Hematopoietic multipotent progenitor cell treated with erythropoietin and hydrocortisone succinate and interleukin-3 and kit ligand, for 17 days (in vitro differentiated cells): ENCODE measurements at places on chromosomes 1 and 21.

- no peak for DNase-seq
Measured at GRCh38 chr1:242784084-242784483, 259.6 kb upstream of the PLD5 start.

GRCh38 chr1:18949686-18950400, 6.6 kb downstream of the IFFO2 start:
- DNase-seq: no peak

DNA sequence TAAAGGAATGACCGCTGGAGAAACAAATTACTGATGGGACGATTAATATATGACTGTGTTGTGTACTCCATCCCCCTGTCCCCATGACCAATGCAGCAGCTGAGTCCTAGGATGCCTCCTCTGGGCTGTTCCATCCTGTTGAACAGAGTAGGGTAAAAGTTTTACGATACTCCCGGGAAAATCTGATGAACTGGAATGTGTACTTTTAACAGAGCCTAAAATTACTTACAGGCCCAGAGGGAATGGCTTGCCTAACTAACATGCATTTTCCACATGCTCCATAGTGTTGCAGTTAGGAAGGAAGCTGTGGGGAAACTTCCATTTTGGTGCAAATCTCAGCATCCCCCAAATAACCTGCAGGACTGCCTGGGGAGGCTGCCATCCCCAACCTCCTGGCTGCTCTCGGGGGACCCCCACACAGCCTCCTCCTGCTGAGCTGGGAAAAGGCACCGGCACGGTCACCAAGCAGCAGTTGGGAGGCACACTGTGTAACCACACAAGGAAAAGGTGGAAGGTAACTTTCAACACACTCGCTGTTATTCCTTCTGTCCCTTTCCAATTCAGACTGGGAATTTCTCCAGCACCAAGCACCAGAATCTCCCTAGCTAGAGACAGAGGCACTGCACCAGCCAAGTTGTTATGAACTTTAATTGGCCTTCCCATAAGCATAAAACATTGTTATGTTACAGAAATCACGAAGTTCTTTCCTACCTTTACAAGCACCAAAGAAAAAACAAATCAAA, 97.2 kb downstream of the BCAR3 start:
- no peak for DNase-seq

- DNase-seq: no peak
Measured at GRCh38 chr1:92872719-92873118, 40.9 kb downstream of the RPL5 start.

DNA sequence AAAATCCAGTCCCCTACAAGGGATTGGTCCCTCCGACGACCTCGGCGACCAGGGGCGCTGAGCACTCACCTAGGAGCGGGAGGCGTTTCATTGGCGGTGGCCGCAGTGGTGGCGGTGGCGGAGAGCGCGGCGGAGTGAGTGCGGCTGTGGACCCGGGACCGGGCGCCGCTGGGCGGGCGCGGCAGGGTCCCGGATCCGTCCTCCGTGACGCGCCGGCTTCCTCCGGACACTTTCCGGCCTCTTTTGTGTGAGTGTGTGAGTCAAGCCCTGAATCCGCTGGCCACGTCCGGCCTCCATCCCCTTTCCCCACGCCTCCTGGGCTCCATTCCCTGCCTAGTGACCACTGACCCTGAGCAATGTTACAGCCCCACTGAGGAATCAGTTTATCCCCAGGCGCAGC, at the start of gene ADGRL4:
Gene ADGRL4 (minus strand): TSS at position 167 of the 400 bp plus-strand sequence. CDS start 76 bp downstream, at position 91.
- no peak for DNase-seq

DNA sequence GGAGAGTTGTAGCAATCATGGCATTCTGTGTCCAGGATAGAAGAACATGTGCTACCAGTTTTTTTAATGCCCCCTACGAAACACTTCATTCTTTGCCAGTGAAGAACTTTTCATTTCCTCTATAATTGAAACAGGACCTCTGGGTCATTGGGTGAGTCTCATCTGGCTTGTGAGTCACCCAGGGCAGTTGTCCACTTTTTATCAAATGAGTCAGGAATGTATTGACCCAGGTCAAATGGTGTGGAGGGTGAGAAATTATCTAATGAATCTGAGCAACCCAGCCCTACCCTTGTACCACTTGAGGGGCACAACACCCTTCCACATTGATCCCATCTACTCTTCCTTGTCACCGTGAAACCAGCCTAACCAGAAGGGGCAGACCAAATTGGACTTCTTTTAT, 417.3 kb upstream of the PROX1 start:
- no peak for DNase-seq

DNA sequence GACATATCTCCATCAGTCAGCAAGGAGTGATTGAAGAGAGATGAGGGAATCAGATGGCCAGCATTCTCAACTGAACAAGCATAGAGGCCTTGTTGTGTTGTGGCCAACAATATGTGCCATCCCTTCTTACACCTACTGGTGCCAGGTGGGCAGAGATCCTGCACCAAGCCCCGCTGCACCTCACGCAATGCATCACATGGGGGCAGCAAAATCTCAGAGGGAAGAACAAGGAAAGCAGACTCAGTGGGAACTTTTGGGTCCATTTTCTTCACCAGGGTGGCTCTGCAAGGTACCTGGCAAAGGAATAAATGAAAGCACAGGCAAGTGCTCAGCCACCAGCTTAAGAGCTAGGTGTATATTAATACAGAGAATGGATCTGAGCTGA, 33.2 kb downstream of the HSD3B2 start:
- DNase-seq: no peak

DNA sequence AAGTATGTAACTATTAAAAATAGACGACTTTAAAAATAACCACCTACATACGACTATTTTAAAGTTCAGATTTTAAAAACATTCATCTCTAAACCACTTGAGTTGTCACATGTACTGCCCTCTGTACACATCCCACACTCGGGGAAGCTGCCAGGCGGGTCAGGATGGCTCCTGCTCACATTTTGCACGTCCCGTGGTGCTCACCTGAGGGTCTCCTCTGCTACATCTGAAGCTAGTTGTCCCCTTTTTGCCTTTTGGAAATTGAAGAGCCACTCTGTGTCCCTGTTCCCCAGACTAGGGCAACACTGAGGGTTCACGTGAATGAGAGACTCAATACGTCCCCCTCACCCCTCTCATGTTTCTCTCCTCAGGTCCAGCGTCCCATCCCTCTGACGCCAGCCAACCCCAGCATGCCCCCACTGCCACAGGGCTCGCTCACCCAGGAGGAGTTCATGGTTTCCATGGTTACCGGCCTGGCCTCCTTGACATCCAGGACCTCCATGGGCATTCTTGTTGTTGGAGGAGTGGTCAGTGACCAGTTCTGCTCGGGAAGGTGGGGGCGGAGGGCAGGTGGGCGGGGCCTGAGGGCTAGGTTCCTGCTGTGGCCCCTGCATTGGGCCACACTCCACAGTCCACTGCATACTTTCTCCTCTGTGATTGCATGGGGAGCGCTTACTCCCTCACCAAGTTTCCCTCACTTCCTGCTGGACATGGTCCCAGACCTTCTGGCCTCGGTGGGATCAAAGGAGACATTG, 13.0 kb upstream of the MIIP start:
- peak; percentile 26 for DNase-seq

- no peak for DNase-seq
Measured at GRCh38 chr1:8646996-8647395, 170.4 kb downstream of the RERE start.

GRCh38 chr1:56820755-56821461, 1.7 kb upstream of the FYB2 start:
- peak; percentile 57 for DNase-seq

DNA sequence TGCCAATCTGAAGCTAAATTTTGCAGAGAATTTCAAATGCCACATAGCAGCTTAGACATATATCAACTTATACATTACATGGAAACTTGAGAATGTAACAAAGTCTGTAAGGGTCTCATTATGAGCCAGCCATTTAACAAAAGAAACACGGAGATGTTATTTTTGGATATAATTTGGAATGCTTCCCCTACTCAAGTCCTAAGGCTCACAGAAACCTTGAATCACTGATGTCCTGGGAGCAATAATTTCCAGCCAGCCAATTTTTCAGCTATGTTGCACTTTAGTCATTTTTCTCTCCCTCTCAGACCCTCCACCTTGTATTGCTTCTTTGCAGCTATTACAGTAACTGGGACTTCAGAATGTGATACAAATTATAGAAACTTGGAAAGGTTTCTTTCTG, 56.9 kb downstream of the EIF2B3 start:
- no peak for DNase-seq

DNA sequence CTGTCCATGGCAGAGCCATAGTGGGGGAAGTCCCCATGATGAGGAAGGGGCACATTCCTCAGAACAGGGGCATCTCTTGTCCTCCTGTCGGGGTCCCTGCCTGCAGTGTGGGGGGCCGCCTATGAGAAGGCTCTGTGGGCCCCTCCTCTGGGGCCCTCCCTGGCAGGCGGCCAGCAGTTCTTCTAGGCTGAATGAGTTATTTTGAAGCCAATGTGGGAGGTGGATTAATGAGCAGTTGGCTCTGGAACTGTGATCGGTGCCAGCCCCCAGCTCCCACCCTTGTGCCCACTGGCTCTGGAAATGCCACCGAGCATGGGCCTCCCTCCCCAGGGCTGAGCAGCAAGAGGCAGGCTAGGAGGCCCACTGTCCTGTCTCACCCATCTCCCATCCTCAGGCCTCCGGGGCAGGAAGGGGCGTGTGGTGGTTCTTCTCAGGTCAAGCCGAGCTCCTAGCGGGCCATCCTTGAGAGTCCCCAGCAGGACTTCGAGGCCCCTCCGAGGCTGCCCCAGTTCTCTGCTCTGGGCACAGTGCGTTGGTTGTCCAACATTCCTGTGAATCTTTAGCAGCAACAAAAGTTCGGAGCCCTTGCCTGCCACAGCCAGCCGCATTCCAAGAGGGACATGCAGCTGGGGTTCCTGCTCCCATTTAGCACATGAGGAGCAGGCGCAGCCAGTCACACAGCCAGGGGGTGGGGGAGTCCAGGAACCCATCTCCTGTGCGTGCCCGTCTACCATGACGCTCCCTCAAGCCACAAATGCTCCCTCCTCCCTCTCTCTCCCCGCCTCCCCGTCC, 57.2 kb downstream of the EDN2 start:
- no peak for DNase-seq

DNA sequence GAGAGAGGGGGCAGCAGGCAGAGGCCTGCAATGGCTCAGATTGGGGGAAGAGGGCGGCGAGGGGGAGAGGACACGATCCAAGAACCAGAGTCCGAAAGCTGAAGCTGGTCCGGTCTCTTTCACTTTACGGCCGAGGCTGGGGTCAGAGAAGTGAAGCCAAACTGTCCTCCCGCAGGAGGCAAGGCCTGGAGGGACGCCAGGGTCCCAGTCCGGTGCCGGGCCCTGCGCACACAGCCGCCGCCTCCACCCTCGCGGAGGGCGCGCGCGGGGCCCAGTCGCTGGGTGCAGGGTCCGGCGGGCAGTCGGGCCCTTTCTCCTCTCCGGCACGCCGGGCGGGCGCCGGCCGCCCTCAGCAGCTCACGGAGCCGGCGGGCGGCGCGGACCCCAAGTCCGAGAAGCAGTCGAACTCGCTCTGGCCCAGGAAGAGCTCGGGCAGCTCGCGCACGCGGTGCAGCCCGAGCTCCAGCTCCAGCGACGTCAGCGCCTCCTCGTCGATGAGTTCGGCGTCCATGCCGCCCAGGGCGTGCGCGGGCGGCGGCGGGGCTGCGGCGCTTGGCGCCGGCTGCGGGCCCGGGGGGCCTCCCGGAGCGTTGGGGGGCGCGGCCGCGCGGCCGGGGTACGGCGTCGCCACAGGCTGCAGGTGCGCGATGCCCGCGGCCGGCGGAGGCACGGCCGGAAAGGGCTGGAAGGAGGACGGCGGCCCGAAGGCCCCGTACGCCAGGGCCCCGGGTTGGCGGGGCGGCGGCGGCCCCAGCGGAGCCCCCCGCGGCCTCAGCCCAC, 749 bp downstream of the CITED4 start:
- no peak for DNase-seq

DNA sequence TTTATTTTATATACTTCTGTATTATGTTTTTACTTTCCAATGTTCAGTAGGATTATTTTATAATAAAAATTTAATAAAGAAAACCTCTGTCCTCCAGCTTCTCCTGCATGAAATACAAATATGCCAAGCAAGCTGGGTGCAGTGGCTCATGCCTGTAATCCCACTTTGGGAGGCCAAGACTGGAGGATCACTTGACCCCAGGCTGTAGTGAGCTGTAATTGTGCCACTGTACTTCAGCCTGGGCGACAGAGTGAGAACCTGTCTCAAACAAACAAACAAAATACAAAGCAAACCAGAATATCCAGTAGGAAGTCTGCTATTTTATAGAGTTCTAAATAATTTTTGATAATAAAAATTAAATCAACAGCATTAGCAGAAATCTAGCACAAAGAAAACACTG, 168.8 kb downstream of the EIF4G3 start:
- DNase-seq: no peak

DNA sequence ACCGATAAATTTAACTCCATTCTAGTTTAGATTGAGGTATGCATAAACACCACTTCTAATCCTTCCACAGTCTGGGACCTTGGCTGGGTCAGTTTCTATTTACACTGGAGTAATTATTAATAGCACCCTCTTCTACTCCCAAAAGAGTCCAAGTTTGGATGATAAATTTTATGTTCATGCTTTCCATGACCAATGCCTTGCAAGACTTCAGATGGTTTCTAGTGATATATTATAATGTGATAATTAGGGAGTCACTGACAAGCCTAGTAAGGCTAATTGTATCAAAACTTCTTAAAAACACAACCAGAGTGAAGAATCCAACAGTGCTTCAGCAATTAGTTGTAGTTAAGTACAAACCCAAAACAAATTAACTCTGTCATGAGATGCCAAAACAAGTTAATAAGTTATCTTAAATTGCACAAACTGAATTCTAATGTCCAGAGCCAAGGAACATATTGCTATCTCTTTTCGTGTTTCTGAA, 489.6 kb downstream of the TTLL7 start:
- no peak for DNase-seq

DNA sequence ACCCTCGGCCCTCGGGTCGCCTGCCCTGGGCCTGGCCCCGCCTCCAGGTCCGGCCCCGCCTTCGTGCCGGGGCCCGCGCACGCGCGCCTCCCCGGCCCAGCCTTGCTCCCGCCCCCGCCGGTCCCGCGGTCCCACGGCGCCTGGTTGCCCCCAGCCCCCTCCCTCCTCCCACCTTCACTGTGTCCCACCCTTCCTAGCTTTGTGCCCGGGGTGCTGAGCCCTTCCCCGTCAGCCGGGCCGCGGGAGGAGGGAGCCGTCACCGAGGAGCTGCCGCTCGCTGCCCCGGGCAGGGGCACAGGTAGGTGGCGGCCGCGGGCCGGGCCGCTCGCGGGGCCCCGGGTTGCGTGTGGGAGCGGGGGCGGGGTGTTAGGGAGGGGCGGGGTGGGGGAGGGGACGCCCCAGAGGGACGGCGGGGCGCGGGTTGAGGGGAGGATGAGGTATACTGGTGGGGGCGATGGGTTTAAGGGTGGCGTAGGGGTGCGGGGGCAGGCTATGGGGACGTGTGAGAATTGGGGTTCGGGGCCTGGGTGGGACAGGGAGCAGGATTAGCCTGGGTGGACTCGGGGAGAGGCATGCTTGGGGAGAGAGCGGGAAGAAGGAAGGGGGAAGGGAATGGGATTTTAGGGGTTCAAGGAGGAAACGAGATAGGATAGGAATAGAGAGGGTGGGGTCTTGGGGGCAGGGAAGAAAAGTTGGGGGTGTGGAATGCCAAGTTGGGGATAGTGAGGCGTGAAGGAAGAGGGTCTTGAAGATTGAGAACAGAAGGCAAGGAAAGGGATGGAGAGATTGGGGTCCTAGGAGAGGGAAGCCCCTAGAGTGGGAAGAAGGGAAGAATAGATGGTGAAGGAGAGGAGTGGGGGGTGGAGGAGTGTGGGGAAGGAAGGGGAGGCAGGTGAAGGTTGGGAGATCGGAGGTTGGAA, at the start of gene LRRC42:
Gene LRRC42 (plus strand): TSS at position 99 of the 920 bp plus-strand sequence. CDS start 5,650 bp downstream, outside the sequence.
- DNase-seq: no peak

GRCh38 chr1:210800301-210800700, 333.6 kb downstream of the KCNH1 start:
- DNase-seq: no peak
